ENCODE measurements at places on chromosomes 12 and 14. TPM values are rescaled to one million over a fixed set of nuclear protein-coding genes. Genes with fewer than 3 reads are reported as not detected.

DNA sequence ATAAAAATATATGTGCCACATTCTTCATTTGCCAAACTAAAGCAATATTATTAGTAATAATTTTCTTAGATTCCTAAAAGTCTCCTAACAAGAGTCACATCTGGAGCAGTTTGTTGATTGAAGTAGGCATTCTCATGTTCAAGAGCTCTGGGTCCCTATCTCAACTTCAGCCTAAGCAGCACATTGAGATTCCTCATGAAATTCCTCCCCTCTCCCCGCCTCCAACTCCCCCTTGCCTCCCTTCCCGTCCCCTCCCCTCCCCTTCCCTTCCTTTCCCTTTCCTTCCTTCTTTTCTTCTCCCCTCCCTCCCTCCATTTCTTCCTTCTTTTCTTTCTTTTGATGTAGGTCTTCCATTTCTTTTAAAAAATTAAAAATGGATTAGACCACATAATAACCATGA lies 48.7 kb upstream of the NAV3 start:
- H3K36me3 ChIP-seq, result no peaks in the 10 kb centered on the region
- H3K27ac ChIP-seq, result no peak overlapping the region

DNA sequence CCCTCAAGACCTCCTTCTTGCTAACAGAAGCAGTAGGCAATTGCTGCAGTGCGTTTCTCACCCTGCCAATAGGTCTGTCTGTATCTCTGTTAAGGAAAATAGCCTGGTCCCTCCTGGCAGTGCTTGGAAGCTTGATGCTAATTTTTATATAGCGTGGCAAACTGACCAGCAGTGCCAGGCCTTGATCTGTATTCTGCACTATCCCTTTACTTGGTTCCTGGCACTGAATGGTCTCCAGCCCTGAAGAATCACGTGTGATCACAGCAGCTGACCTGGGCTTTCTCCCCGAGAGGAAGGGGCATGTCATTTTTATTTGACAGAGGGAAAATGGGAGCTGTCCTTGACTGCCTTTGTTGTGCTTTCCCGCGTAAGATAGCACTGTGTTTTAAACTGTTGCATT lies 48.7 kb upstream of the TRAF3 start:
- H3K27me3 ChIP-seq, result no peaks in the 10 kb centered on the region
- H3K4me3 ChIP-seq, result no peak overlapping the region
- peaks cover 8% of the 10 kb centered on the region for H3K36me3 ChIP-seq
- no peak for DNase-seq
- H3K4me1 ChIP-seq, result no peaks in the 10 kb centered on the region
- H3K27ac ChIP-seq, result no peak overlapping the region

GRCh38 chr12:56632701-56633467 lies 2.8 kb upstream of the BAZ2A start:
- peaks cover 3% of the 10 kb centered on the region for H3K36me3 ChIP-seq
- H3K27me3 ChIP-seq, result no peaks in the 10 kb centered on the region
- no peak for DNase-seq
- H3K4me3 ChIP-seq, result no peak overlapping the region

DNA sequence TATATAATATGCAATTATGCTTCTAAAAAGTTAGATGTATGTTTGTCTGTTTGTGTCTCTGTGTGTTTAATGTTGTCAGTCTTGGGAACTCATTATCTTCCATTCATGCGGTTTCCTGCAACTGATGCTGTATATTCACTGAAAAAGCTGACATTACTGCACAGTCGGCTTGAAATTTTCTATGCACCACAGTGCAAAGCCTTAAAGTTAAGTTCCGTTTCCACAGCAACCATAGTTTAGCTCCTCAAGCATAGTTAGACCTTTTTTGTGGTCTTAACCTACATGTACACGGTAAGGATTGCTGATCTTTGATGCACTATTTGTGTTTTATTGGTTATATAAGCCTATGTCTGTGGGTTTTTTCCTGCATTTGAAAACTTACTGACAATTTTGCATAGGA lies 309.4 kb downstream of the KCNC2 start:
- no peak overlapping the region for H3K4me3 ChIP-seq
- H3K27ac ChIP-seq, result no peak overlapping the region
- no peaks in the 10 kb centered on the region for H3K4me1 ChIP-seq
- H3K27me3 ChIP-seq, result no peaks in the 10 kb centered on the region
- no peak for DNase-seq
- H3K36me3 ChIP-seq, result no peaks in the 10 kb centered on the region

DNA sequence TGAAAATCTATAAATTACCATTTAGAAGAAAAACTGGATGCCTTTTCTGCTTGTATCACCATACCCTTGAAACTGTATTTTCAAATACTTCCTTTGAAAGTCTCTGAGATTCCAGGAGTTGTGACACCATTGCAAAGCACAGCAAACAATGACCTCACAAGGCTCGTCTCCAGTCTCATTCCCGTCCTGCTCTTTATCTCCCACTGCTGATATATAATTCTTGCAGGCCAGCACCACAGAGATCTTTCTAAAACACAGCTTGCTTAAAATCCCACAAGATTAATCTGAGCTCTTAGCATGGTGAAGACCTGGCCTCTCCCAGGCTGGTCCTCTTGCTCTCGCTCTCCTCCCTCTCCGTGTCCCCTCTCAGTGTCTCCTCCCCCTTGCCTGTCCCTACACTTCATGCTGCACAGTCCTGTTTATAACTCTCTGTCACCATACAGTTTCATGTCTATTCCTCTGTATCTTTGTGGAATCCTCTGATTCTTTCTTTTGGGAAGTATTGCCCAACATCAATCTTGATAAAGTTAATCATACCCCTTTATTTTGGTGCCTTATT lies 51.8 kb downstream of the ZFYVE21 start:
- no peaks in the 10 kb centered on the region for H3K27me3 ChIP-seq
- H3K27ac ChIP-seq, result no peak overlapping the region
- no peaks in the 10 kb centered on the region for H3K4me1 ChIP-seq
- no peak for DNase-seq

- no peaks in the 10 kb centered on the region for H3K27me3 ChIP-seq
- peak overlapping the region; percentile 68 for H3K27ac ChIP-seq
- H3K4me3 ChIP-seq, result peak overlapping the region; percentile 98
- peaks cover 5% of the 10 kb centered on the region for H3K4me1 ChIP-seq
- H3K36me3 ChIP-seq, result peaks cover 32% of the 10 kb centered on the region
- DNase-seq, result no peak
Observed at GRCh38 chr12:6970096-6970527, 352 bp downstream of the PHB2 start.

Gene NPFF
- not detected for total RNA-seq

Gene DEPDC4
- 1.2 TPM for total RNA-seq

Gene LRRK2
- total RNA-seq, result 10.8 TPM
